ENCODE measurements at places on chromosomes 13 and 19.
A peak's percentile ranks its signal among the peaks of the same experiment; 100 is the strongest.

- no peak for DNase-seq
Observed at GRCh38 chr13:110030394-110030928, 244.1 kb upstream of the IRS2 start.

DNA sequence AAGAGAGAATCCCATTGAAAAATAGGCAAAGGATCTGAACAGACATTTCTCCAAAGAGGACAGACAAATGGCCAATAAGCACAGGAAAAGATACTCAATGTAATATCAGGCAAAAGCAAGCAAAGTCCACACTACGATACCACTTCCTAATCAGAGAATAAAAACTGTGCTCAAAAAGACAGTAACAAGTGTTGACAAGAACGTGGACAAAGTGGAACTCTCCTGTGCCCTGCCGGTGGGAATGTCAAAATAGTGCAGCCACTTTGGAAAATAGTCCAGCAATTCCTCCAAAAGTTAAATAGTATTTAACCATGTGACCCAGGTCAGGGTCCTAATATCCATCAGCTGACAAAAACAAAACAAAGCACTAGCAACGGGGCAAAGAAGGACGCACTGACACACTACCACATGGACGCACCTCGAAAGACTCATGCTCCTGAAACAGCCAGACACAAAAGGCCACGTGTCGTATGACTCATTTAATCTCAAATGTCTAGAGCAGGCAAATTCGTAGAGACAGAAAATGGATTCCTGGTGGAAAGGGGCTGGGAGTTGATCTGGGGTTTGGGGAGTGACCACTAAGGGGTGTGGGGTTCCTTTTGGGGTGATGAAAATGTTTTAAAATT lies 5.2 kb downstream of the MIER2 start:
- no peak for DNase-seq

DNA sequence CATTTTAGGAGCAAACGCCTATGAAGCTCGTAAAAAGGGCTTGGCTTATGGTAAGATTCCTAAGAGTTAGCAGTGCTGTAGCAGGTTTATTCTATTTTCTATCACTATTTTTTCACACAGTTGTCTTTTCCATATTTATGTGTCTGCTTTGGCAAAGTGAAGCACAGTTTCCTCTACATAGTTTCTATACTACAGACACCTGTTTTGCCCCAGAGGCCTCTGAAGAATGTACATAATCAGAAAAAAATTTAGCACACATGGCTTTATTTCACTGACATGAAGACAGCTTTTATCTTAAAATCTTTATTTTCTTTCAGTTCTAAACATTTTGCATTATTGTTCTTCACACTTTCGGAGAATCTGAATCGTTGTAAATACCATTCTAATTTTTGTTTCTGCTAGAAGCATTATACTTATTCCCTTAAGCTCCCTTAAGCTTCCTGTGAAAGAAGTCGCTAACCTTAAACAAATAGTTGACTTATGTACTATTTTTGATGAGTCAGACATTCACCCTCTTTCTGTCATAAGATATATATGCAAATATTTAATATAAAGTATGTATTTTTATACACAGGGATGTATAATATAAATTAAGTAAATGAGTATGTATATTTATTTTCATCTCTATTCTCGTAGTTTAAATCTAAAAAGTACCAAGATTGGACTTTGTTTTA lies 816.0 kb downstream of the OLFM4 start:
- no peak for DNase-seq

DNA sequence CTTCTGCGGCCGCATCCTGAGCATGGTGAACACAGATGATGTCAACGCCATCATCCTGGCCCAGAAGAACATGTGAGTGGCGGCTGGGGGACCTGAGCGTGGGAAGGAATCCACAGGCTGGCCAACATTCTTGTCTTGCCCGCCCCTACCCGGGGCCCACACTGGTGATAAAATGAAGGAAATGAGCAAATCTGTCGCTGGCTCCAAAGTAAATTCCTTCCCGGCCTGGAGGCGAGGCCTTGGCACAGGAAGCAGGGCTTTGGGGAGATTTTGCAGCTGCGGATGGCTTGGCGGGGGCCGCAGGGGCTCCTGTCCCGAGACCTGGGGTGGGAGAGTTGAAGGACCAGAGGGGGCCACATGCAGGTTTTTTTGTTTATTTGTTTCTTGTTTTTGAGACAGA lies 4.4 kb downstream of the KXD1 start:
- DNase-seq: no peak

DNA sequence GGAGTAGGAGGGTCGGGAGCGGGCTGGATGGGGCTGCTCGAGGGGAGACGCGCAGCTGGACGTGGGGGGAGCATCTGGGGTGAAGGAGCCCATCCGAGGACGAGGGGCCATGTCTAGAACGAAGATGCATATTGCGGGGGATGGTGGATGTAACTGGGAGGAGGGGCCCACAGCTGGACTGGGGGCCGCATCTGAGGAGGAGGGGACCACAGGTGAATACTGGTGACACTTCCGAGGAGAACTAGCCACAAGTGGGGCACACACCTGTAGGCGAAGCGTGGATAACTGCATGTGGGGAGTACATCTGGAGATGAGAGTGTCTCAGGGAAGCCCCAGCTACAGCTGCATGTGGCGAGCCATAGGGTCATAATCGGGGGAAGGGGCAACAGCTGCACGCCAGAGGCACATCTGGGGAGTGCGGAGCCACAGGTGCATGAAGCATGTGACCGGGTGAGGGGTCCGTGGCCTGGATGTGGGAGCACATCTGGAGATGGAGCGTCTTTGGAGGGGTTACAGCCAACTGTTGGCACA lies 402 bp downstream of the ZSWIM9 start:
- peak; percentile 5 for DNase-seq

DNA sequence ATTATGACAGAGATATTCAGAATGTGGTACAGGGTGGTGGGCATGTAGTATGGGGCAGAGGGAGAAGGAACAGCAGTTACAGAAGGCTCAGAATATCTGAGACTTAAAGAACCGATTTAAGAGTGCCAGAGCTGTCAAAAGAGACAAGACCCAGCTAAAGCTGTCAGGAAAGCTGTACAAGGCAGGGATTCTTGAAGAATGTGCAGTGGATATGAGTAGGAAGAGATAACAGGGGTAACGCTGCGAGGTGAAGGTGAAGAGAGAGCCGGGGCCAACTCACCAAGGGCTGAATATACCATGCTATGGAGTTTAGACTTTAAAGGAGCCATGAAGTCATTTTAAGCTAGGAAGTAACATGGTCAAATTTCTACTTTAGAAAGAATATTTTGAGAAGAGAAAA lies 381.0 kb downstream of the DIAPH3 start:
- DNase-seq: no peak

DNA sequence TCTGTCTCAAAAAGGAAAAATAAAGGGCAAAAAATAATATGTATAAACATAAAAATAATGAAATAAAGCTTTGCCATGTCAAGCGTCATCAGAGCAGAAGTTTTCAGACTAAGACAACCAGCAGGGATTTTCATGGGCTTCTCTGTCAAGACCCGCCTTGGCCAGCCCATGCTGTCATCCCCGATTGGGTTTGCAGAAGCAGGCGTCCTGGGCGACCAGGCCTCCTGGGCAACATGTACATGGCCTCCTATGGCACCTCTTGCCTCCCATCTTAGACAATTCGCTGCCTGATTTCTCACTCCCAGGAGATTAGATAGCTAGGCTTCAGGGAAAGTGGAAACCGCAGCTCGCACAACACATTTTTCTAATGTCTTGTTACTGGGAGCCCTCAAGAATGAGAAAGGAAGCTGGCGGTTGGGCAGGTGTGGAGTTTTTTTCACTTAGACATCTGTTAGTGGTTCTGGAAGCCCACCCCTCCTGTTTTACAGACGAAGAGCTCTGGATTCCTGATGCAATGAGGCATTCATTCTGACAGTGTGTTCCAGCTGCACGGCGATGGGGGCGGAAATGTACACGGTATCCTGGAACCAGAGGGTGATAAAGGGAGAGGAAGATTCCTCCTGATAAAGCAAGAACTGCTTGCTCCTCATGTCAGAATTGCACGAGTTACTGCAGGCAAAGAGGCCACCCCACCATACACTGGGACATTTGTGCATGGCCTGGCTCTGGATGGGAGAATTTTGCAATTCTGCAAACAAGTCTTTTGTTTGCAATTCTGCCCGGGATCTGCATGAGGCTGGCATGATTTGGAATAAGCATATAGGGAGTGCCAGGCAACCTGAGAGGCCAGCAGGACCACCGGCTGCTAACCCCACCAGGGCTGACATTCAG lies 47.4 kb upstream of the KATNAL1 start:
- DNase-seq: no peak

GRCh38 chr19:44592451-44592890 lies 20.9 kb upstream of the IGSF23 start:
- DNase-seq: no peak
